ENCODE measurements at places on chromosomes 1 and 21.

GRCh38 chr1:239891621-239892358 is 199.9 kb upstream of the FMN2 start:
- DNase-seq, result no peak

DNA sequence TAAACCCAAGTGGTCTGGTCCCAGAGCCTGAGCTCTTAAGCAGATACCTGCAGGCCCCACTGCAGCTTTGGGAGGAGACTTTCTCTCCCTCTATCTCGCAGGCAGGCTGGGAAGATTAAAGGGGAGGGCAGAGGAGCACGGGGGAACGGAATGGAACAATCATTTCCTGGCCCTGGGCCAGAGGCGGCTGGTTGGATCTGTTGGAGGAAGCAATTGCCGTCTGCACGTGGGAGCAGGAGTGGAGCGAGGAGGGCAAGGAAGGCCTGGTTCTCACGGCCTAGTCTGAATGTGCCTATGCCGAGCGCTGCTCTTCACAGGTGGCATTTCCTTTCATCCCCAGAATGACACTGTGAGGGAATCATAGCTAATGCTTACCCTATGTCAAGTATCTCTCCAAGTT is 23.7 kb downstream of the NKAIN1 start:
- DNase-seq, result no peak

DNA sequence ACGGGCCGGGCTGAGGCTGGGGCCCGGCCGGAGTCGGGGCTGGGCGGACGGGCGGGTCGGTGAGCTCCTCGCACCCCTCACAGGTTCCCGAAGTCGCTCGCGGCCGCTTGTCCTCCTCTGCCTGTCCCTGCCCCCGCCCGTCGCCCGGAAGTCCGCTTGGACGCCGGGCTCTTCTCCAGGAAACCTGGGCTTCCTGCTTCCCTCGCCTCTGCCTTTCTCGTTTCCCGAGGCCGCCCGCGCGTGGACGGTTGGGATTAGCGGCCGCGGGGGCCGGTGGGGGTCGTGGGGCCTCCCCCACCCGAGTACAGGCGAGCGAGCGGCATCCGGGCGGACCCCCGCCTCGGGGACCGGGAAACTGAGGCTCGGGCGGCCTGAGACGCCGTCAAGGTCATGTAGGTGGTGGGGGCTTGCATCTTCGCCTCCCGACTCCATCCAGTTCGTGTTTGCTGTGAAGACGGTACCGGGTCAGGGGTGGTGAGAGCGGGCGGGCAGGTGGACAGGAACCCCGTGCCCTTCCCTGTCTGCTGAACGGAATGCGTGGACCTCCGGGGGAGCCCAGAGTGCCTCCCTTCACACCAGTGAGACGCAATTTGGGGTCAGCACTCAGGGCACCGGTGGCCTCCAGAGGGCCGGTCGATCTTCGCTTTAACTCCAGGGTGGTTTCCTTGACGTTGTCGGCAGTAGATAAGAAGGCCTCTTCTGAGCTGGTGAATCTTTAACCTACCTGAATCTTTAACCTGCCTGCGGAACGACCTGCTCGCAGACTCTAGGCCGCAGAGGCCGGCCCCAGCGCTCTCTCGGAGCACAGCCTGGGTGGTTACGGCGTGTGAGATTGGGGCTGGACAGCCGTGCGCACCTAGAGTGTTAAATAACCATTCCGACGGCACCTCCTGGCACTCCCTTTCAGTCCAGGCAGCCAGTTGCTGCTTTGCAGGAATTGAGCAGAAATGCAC is 686 bp downstream of the ARF1 start:
- peak; percentile 43 for DNase-seq

DNA sequence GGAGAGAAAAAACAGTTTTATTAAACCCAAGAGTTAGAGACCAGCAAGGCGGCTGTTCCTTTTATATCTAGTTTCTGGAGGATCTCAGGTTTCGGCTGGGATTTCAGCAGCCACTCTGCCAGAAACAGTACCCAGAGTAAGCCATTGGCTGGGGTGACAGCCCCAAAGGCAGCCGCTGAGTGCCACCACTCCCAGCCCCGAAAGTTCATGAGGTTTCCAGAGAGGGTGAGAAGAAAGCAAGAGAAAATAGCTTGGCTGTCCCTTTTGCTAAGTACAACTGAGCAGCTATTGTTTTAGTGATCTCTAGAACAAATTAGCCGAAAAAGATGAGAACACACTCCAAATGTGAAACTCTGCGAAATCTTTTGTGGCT is 1.2 kb downstream of the SH3BGR start:
- no peak for DNase-seq

DNA sequence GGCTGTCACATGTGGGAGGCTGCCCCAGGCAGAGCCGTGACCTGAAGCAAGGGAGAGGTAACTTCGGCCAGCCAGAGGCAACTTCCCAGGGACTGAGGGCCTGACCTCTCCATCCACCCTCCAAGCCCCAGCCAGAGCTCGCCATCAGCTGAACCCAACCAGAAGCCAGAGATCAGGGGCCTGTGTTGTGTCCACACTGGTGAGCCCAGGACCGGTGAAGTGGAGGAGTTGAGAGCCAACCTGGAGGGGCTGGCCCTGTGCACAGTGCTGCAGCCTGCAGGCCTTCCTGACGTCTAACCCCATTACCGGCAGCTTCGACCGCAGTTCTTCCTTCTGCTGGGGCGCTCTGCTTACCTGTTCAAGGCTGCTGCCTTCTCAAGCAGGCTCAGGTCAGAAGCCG is 19.6 kb upstream of the PDE9A start:
- no peak for DNase-seq

GRCh38 chr1:183241471-183241870 is 55.4 kb downstream of the LAMC2 start:
- DNase-seq, result no peak

DNA sequence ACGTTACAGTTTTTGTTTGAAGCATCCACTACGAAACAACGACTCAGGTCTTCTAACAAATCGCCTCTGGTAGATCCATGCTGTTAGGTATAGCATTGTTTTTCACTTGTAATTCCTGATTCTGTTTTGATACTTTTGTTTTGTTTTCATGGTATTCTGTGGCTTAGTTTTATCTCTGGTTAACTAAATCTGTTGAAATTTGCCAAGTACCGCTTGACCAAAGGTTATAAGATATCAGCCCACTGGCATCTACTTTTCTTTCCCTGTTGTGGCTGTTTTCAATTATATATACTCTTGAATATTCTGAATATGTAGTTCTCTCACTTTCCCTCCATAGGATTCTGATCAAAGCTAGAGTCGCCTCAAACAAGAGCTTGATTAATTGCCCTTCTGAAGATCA is 274.8 kb upstream of the C1orf105 start:
- DNase-seq, result no peak

- no peak for DNase-seq
Observed at GRCh38 chr1:154489695-154490274, 12.2 kb upstream of the TDRD10 start.

GRCh38 chr21:36769051-36769839 is 70.3 kb downstream of the SIM2 start:
- DNase-seq, result no peak

DNA sequence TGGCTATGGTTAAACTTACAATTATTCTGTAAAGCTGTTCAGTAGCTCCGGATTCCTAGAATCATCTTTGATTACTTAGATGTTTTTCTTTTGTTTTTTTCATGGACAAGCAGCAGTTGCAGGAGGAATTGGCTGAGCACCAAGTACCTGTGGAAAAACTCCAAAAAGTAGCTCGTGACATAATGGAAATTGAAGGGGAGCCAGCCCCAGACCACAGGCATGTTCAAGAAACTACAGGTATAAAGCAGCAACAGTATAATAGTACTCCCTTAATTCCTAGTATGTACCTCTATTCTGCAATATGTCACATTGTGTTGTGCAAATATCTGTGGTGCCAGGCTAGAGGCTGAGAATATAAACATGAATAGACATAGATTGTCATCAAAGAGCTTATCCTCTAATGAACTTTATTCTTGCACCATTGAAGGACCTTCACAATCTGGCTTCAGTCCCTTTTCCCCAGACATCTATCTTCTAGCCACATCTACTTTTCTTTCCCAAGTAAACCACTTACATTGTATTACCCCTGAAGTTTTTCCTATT is 132.3 kb upstream of the BMP8A start:
- DNase-seq, result no peak

- no peak for DNase-seq
Observed at GRCh38 chr21:41987310-41987709, 22.9 kb downstream of the ZBTB21 start.

- no peak for DNase-seq
Observed at GRCh38 chr1:32045772-32046171, 27.0 kb upstream of the TMEM39B start.

GRCh38 chr1:14507262-14507661 is 91.2 kb upstream of the KAZN start:
- no peak for DNase-seq

DNA sequence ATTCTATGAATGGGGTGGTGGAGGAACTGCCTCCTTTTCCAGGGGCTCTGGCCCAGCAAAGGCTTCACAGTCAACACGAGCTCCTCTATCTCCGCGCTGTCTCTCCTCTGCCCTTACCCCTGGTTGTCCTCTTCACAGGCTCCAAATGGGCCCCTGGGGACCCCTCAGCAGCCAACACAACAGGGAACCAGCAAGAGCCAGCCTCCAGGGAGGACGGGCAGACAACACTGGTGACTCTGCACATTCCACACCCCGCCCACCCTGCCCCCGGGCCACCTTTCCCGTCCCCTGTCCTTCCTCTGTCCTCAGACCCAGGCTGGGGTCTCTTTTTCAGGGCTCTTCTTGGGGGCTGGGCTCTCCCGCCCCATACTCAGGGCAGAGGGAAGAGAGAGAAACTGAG is 17.5 kb upstream of the ETV3 start:
- DNase-seq, result no peak

- DNase-seq, result no peak
Observed at GRCh38 chr1:53121319-53122172, 20.9 kb downstream of the SLC1A7 start.

DNA sequence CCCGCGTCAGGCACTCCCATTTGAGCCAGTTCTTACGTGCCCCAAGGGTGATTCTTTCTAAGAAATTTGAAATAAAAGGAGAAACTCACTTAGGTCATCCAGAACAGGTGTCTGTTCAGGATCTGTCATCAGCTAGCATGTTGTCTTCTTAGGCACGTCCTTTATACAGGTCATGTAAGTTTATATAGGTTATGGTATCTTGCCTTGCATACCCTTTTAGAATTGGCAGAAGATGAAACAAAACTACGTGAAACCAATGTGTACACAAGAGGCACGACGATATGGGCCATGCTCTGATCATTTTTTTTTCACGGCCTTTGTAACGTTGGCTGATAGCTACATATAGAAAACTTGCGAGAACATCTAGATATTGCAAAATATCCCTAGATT is 579 bp upstream of the GTF2B start:
- DNase-seq, result no peak

- peak; percentile 62 for DNase-seq
Observed at GRCh38 chr1:42680921-42681683, 1.1 kb upstream of the YBX1 start.

GRCh38 chr1:62294261-62294660 is 25.0 kb downstream of the KANK4 start:
- no peak for DNase-seq

DNA sequence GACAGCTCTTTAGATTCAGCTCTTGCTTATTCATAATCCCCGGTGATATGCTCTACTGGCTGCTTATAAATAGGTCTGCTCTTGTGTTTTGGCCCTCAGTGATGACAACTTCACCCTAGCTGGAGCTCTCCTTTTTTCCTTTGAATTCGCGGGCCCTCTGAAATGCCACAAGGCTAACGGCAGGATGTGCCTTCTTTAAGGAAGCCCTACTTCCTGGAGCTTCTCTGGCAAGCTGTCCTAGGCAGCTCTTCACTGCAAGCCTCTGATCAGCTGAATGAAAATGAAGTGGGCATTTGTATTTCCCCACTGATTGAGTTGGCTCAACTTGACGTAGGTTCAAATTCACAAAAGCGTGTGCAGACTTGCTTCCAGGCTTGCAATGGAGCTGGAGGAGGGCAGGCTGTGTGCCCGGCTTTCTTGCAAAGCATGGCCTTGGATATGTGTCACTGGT is 22.2 kb downstream of the SGIP1 start:
- DNase-seq, result no peak

- no peak for DNase-seq
Observed at GRCh38 chr21:17673261-17674020, 60.7 kb upstream of the BTG3 start.

DNA sequence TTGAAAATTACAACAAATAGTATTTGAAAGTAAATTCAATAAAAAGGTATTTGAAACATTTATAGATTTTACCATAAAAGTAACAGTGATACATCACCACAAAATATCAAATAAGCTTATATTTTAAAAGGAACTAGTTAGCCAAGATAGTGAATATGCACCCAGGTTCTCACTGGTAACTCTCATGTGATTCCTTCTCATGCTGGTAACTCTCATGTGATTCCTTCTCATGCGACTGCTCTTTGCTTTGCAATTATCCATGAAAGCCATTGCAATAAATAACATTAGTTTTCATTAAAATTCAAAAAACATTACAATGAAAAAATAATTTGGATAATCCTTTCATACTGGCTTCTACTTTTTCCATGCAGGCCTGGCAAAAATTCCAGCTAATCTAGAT is 75.4 kb downstream of the AHCTF1 start:
- no peak for DNase-seq

Data from CD4-positive, CD25-positive, alpha-beta regulatory T cell (primary cell).